ENCODE measurements at places on chromosomes 12 and 14.

DNA sequence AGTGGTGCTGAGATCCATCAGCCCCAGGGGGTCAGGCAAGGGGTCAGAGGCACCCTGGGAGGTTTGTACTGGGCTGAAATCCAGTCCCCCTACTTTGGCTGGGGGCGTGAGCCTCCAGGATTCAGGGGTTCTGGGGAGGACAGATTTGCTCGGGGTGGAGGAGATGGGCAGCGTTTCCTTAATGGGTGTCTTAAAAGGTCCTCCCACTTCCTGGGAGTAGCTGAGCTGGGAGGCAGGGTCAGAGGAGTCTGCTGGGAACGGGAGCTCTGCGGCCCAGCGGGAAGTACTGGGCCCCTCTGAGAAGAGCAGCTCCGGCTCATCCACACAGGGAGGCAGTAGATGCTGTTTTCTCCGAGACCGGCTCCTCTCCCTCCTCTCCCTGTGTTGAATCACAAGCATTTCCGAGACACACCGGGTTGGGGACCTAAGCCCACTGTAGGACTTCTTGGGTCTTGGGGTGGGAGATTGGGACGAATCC lies 2.1 kb upstream of the TEX52 start:
- no peak for DNase-seq

- DNase-seq, result no peak
These were observed 181.5 kb upstream of the ATP2B1 start for GRCh38 chr12:89890161-89890560.

DNA sequence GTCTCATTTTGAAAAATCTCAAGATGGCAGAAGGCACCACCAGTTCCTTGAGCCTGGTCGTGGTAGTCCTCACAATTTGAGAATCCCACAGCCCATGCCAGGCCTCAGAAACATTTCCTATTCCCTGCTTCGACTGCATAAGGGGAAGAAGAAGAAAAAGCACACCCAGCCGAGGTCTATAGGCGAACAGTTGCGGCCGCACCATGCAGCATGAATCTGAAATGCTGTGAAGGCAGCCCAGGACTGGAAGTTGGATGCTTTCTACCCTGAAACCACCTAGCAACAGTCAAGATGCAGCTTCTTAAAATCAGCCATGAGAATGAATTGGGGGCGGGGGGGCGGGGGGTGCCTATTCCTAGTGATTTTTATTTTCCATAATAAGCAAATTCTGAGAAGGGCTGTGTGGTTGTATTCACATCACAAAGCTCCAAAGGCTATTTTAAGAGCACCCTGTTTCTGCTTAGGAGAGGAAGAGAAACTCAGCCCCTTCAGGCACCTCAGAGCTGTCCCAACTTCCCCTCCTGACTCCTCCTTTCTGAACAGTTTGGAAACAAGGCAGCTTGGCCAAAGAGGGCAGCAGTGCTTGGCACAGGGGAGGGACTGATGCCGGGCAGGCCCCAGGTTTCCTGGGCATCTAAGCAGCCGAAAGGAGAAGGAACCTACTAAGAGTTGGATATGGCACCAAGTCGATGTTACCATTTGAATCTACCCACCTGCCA lies 172.5 kb upstream of the FOXN3 start:
- no peak for DNase-seq

GRCh38 chr14:41350476-41350875 lies 256.2 kb upstream of the LRFN5 start:
- DNase-seq, result no peak

GRCh38 chr14:96816281-96816680 lies 19.1 kb downstream of the VRK1 start:
- no peak for DNase-seq

GRCh38 chr14:91272341-91273272 lies 28.1 kb upstream of the GPR68 start:
- no peak for DNase-seq

- DNase-seq, result no peak
These were observed 164.0 kb upstream of the PZP start for GRCh38 chr12:9372202-9372601.

- DNase-seq, result peak; percentile 83
These were observed at the start of gene HPD for GRCh38 chr12:121858662-121859572. Gene HPD (minus strand): TSS chr12:121858859. CDS start chr12:121858823, 36 bp downstream.

DNA sequence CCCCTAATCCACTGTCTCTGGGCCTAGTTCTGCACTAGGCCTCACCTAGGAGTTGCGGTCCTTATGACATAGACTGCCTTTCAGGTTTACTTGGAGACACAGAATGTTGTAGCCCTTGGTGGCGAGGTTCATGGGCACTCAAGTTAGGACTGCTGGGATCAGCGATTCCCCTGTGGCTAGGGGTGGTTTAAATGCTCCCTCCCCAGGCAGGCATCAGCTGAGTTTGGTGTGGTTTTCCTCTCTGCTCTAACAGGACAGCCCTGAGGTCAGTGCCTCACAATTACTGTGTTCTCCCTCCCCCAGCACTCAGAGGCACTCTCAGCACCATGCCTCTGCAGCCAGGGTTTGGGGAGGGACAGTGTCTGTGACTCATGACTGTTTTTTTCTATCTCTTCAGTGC lies 22.2 kb upstream of the RDH16 start:
- no peak for DNase-seq

- no peak for DNase-seq
These were observed 177.6 kb downstream of the SUDS3 start for GRCh38 chr12:118553856-118554504.

DNA sequence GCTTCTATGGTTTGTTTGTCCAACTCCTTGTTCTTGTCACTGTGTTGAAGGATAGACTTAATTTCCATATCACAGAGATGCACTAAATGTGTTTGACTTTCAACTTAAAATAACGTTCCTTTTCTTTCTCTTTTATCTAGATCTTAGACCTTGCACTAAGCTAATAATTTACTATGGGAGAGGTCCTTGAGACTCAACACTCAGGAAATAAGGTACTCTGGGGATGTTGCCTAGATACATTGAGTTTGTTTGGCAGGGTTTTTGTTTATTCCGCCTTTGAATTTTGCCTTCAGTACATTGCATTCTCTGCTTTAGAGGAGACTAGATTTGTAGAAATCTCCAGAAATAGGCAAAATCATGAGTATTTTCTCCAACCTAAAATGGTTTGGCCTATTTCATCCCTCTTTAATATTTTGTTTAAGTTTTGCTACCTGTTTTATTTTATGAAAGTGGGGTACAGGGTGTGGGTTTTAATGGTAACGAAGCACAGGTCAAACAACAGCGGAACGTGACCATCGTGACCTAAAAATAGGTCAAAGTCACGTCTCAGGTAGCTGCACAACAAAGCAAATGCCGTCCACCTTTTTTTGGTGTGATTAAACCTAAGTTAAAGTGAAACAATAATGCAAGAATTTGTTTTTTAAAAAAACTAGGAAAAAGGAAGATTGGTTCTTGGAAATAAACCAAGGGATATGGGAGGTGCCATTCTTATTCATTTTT lies 115.3 kb upstream of the CPSF6 start:
- no peak for DNase-seq

- no peak for DNase-seq
These were observed 28.3 kb upstream of the CMKLR1 start for GRCh38 chr12:108367436-108367835.

DNA sequence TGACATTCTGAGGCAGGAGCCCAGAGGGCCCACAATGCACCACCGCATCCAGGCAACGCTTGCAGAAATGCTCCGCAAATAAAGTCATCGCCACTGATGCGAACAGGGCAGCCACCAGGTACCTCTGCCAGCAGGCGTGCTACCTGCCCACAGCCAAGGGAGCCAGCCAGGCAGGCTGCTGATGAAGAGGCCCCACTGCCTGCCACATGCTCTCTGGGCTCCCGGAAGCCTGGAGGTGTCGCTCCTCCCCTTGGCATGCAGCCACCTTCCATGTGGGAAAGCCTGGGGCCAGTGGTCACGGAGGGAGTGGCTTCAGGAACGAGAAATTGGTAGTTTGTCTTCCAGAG lies 14.7 kb downstream of the GPR132 start:
- DNase-seq, result no peak

GRCh38 chr14:50099335-50099734 lies 17.0 kb downstream of the VCPKMT start:
- DNase-seq, result peak; percentile 23

DNA sequence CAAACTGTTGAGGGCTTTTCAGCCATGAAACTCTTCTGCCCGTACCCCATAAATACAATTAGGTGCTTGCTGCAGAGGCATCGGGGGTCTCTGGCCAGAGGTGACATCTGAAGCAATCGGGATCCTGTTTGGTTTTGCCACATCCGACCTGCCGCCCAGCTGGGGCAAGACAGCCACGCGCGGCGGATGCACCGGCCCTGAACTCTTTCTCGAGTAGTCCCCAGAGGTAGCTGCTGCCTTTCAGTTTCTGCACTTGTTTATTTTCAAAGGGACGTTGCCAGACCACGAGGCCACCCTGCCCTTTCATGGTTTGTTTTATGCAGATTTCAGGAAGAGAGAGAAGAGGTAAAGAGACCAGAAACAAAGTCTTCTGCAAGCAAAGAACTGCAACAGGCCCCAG lies 10.6 kb upstream of the MLXIP start:
- no peak for DNase-seq

- no peak for DNase-seq
These were observed 213.1 kb upstream of the RTL1 start for GRCh38 chr14:101116486-101117130.

GRCh38 chr12:27178255-27178654 lies 65.8 kb upstream of the STK38L start:
- no peak for DNase-seq

- no peak for DNase-seq
These were observed 146.8 kb downstream of the TMTC2 start for GRCh38 chr12:82833481-82833880.

- DNase-seq, result no peak
These were observed at the start of gene VRTN for GRCh38 chr14:74348241-74348734. Gene VRTN (plus strand): TSS chr14:74348471. CDS start chr14:74356784, 8,313 bp downstream.

- DNase-seq, result no peak
These were observed 2.5 kb downstream of the PLEKHG3 start for GRCh38 chr14:64706593-64707193.

DNA sequence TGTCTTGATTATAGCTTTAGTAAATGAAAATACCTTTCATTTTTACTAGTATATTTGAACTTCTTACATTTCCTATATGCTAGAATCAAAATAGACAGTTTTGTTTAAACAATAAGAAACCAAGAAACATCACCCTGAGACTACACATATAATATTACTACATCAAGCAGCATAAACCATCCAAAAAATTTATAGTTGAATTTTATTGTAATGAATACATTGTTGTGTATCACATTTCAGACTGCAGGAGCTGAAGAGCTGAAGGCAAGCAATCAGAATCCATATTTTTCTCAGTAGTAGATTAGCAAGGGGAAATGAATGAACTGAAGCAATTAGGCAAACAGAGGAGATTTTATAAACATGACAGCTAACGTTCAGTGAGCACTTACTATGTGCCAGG lies 379.2 kb downstream of the BTG1 start:
- DNase-seq, result no peak

- DNase-seq, result no peak
These were observed 23.8 kb upstream of the PPP2R5C start for GRCh38 chr14:101737414-101738339.

DNA sequence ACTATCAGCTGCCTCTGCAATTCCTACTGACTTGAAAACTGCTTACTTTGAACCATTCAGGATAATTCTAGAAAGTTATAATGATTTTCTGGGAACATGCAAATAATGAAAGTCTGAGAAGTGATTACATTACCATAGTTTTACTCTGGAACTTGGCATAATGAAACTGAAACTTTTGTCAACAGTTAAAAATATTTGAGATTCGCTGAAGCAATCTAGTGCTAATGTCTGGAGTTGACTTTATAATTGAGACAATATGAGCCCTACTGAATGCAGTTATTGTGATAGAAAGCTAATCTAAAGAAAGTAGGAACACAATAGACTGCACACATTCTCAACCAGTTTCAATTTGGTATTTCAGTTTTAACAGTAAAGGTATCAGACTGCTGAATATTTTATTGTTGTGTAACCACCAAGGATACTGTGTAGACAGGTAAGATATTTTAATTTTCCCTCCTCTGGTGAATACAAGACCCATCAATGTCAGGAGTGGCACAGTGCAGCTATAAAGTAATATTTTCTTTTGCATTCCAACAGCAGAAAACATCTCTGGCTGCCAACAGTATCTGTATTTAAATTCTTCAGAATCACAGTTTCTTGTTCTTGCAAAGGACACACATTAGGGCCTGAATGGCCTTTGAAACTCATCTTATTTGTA lies 483.5 kb downstream of the ATP23 start:
- no peak for DNase-seq

DNA sequence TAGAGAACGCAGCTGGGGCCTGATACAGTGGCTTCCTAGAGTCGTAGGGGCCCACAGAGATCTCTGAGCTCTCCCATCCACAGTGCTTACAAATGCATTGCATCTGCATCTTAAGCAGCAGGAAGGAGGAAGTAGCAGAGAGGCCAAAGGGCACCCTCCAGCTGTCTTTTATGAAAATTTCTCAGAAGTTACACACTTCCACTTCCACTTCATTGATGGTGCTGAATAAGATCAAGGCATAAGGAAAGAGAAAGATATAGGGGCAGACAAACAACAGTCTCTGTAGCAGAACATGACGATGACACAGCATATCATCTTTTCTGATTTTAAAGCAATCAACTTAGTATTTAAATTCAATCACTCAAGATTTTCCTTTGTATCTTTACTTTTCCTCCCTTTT lies 51.6 kb upstream of the ABCC9 start:
- DNase-seq, result no peak

GRCh38 chr14:64857979-64858744 lies 21.5 kb downstream of the SPTB start:
- no peak for DNase-seq

DNA sequence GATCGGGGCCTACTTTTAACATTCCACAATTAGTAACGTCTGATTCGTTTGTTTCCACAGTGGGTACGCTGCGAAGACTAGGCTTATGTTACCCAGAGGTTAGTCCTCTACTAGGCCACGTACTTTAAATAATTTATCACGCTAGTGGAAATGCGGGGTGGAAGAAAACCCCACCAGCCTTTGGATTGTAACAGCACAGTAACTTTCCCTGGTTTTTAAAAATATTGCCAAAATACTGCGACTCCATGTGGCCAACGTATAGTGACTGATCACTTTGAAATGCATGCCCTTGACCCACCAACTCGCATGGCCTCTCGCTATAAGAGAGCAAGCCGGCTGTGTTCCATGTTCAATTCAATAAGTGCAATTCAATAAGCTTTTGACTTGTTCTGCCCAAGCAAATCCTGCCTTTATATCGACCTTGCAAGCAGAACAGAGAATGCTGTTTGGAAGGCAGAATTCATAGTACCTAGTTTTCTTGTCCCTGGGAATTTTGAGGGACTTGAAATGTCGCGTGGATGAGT lies 882 bp upstream of the GTF2A1 start:
- DNase-seq, result no peak

GRCh38 chr12:88627501-88627900 lies 47.2 kb upstream of the KITLG start:
- DNase-seq, result no peak

- DNase-seq, result no peak
These were observed 785 bp upstream of the ACTN1 start for GRCh38 chr14:68979722-68980451.

Measured in A172 (cell line).